ENCODE measurements at places on chromosomes 11 and 22.

- no peak for DNase-seq
These were observed 2.1 kb upstream of the LRRC32 start for GRCh38 chr11:76672431-76673175.

DNA sequence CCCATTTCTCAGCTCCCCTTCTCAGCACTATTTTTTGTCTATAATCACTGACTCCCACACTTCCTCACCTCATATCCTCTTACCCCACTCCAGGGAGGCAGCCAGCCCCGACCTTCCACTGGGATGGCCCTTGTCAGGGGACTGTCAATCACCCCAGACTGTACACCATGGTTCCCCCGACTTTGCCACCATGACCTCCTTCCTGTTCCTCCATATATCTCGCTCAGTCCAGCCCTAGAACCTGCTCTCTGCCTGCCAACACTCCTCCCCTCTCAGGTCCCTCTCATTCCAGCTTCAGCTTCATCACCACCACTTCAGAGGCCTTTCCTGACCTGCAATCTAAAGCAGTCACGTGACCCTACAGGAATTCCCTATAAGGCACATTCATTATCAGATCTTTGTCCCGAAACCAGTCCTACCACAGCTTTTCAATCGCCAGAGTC, 16.5 kb downstream of the PRPF19 start:
- DNase-seq, result no peak

DNA sequence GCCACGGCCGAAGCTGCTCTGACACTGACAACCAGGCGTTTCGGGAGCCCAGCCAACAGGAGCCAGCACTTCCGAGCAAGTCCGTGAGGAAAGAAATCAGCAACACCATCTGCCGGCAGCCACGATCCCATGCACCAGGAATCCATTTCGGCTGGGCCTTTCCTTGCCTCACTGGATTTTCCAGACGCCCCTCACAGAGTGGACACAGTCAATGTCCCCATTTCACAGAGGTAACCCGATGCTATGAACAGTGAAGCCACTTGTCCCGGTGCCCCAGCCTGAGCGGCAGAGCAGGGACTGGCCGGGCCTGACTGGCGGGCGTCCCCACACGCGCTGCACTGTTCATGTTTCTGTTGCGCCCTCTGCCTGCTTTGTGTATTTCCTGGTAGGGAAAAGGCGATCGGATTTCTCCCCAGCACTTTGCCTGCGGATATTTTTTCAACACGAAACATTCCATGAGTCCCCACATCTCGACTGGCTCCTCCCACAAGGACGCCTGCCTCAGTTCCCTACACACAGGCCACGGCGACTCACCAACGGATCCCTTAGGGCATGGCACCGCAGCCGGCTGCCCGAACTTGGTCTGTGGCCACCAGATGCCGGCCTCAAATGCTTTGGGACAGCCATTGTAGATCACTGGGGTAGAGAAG, 55.3 kb downstream of the TRMU start:
- no peak for DNase-seq

GRCh38 chr22:44918925-44919392, 90.8 kb downstream of the PHF21B start:
- no peak for DNase-seq

DNA sequence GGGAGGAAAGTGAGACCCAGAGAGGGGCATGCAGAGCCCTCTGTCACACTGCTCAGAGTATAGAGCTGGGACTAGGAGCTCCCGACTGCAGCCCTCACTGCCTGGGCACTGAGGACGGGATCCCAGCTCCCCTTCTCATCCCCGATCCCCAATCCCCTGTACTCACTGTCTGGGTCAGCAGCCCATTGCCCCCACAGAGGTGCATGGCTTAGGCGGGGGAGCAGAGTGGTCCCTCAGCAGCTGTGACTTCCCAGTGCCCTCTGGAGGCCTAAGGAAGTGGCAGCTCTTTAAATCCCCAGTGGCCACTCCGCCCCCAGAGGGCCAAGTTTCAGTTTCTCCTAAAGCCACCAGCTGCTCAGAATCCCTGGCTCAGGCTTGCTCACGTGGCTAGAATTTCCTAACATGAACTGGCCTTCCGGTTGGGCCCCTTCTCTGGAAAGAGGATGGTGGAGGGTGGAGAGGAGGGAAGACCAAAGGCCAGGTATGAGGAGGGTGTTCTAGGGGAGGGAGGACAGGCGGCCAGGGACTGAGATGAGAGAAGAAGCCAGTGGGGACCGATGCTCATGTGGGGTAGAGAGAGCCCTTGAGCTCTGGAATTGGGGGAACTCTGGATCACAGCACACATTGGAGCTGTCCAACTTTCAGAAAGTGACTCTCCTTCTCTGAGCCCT, at the start of gene BATF2:
Gene BATF2, minus strand, starts transcription at position 262 of the 671 bp plus-strand sequence. Its CDS starts 57 bp downstream, at position 205.
- no peak for DNase-seq

DNA sequence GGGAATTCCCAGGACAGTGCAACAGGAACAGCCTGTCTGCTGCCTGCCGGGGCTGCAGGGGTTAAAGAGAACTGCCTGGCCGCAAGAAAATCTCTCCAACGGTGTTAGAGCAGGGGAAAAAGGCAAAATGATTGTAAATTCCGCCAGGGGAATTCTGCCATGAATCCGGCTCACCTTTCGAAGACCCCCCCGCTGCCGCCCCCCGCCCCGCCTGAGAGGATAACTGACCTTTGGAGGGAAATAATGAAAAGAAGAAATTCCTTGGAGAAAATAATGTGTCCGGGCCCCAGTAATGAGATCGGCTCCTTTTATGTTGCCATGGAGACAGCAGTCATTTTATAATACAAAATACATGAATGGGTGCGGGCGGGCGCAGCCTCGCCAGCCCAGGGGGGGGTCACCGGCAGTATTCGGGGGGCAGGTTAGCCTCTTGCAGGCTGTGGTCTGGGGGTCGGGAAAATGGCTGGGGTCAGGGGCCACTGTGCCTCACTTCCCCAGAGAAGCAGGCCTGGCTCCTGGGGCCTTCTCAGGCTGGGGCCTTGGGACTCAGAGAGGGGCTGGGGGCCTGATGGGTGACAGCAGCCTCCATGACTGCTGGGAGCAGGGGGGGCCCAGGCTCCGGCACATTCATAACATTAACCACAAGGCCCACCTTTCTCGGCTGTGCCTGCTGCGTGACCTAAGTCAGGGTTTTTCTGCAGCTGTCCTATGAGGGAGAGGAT, 228.1 kb downstream of the MN1 start:
- no peak for DNase-seq

GRCh38 chr11:74989260-74989638, 516 bp downstream of the NEU3 start:
- no peak for DNase-seq

DNA sequence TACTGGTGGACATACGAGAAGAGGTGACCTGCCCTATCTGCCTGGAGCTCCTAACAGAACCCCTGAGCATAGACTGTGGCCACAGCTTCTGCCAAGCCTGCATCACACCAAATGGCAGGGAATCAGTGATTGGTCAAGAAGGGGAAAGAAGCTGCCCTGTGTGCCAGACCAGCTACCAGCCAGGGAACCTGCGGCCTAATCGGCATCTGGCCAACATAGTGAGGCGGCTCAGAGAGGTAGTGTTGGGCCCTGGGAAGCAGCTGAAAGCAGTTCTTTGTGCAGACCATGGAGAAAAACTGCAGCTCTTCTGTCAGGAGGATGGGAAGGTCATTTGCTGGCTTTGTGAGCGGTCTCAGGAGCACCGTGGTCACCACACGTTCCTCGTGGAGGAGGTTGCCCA, 6.9 kb downstream of the TRIM6 start:
- no peak for DNase-seq

DNA sequence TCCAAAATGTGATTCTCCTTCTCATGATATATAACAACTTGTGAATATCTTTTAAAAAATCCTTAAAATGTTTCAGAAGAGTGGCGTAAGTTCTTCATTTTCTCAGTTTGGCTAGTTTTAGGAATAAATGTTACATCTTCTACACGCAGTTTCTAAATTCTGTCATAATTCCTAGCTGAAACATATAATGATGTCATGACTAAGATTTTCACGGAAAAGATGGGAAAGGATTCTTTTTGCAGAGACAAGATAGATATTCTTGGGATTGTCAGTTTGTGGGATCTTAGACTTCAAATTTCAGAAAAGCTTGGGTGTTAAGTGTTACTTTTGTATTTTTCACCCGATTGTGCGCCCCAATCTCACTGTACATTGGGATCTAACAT, 1.7 kb downstream of the EED start:
- no peak for DNase-seq

DNA sequence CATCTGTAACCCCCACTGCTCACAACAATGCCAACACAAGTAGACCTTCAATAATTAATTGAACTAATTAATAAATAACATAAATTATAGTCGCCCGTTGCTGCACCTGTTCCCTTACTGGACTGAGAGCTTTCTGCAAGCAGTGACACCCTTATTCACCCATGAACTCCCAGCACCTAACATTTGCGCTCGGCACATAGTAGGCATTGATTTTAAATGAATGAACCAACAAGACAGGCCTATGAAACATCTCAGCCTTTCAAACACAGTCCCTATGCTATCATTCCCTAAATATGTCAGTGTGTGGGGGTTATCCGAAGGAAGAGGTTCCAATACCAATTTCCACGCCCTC, 1.1 kb downstream of the THAP12 start:
- no peak for DNase-seq

DNA sequence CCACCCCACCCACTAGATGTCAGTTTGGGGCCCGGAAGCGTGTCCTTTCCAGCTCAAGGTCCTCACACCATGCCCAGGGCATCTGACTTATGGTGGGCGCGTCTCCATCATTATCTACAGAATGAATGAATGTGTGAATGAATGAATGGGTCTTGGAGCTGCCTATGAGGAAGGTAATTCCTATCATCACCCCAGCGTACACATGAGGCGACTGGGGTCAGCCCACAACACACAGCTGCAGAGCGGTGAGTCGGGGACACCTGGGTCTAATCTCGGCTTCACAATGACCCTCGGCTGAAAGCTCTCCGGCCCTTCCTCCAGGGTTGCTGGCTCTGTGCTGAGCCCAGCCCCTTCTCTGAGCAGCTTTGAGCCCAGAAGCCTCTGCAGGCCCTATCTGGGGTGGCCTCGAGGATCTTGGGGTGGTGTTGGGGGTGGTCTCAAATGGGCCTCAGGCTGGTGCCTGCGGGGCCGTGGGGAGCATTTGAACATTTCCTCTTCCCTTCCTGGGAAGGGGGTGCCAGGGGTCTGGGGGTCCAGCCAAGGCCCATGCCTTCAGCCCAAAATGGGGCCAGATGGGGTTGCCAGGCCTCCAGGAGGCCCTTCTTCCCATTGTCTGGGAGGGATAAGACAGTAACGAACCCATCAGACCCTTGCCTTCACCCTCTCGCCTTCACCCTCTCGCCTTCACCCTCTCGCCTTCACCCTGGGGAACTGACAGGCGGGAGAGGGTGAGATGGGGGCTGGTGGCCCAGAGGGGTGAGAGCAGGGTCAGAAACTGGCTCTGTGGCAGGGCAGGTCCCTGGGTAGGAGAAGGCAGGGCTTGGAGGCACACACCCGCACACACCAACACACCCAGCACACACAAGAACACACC, 82.4 kb downstream of the MYEOV start:
- no peak for DNase-seq

- DNase-seq, result no peak
These were observed 10.4 kb upstream of the SUN2 start for GRCh38 chr22:38766076-38766777.

DNA sequence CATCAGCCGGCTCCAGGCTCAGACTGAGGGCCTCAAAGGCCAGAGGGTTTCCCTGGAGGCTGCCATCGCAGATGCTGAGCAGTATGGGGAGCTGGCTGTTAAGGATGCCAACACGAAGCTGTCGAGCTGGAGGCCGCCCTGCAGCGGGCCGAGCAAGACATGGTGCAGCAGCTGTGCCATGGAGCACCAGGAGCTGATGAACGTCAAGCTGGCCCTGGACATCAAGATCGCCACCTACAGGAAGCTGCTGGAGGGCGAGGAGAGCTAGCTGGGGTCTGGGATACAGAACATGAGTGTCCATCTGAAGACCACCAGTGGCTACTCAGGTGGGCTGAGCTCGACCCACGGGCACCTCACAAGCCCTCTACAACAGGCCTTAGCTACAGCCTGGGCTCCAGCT, 4.0 kb upstream of the SCUBE2 start:
- DNase-seq, result no peak

DNA sequence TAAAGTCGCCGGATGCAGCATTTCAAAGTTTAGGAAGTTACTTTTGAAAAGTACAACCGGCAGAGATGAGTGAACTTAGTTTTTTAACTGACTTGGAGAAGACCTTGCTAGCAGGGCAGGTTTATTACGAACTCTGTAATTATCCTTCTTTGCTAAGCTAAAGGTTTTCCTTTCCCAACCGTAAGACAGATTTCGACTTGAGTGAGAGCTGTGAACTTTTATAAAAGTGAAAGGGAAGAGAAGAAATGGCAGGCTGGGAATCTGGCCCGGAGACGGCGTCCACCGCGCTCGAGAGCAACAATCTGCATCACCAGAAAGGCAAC, 659 bp upstream of the TEAD1 start:
- DNase-seq, result no peak

DNA sequence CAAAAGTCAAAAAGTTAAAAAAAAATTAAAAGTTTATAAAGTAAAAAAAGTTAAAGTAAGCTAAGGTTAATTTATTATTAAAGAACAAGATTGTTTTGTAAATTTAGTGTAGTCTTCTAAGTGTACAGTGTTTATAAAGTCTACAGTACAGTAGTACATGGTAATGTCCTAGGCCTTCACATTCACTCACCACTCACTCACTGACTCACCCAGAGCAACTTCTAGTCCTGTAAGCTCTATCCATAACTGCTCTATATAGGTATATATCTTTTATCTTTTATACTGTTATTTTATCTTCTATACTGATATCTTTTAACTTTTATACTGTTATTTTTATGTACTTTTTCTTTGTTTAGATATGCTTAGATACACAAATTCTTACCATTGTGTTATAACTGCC, 11.2 kb downstream of the C2CD3 start:
- DNase-seq, result no peak

- no peak for DNase-seq
These were observed 8.2 kb downstream of the ZNF70 start for GRCh38 chr22:23742505-23743264.

DNA sequence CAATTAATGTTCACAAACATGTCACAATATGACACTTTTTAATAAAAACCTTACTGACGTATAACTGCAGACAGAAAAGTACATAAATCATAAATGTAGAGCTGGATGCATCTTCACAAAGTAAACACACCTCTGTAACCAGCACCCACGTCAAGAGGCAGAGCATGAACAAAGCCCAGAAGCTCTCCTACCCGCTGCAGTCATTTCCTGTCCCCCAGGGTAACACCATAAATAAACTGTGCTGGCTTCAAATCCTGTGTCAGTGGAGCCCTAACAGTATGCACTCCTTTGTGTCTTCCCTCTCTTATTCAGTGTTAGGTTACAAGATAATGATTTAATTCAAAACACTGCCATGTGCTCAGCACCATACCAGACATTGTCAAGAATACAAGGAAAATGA, 5.7 kb downstream of the SYT13 start:
- DNase-seq, result no peak

GRCh38 chr11:96035031-96035739, 111.3 kb upstream of the MTMR2 start:
- no peak for DNase-seq

GRCh38 chr11:10779086-10779485, 28.0 kb downstream of the CTR9 start:
- DNase-seq, result no peak

- no peak for DNase-seq
These were observed 5.7 kb downstream of the RSF1 start for GRCh38 chr11:77814848-77815247.

GRCh38 chr11:127039591-127039990, 39.0 kb upstream of the KIRREL3 start:
- no peak for DNase-seq

All from cortex of kidney (tissue), 1 donor.